Central memory CD8-positive, alpha-beta T cell (primary cell): ENCODE measurements at places on chromosomes 7 and 10.

- no peak for DNase-seq
Measured at GRCh38 chr10:103262229-103262628, 14.7 kb upstream of the INA start.

GRCh38 chr7:41130086-41130485 is 572.8 kb downstream of the INHBA start:
- DNase-seq, result no peak

DNA sequence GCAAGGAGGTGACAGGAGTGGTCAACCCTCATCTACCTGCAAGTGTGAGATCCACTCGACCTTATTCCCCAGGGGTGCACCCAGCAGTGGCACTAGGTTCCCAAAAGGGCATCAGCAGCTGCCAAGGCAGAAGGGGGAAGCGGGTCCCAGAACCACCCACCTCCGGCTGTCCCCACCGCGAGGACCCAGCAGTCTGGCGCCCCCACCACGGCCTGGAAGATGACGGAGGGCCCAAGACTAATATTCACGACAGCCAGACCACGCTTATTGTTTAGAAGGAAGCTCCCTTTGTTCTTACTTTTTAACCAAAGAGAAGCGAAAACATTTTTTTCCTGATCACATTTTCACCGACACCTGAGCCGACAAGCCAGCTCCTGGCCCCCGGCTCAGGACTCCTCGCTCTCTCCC is 3.6 kb upstream of the EVX1 start:
- no peak for DNase-seq

DNA sequence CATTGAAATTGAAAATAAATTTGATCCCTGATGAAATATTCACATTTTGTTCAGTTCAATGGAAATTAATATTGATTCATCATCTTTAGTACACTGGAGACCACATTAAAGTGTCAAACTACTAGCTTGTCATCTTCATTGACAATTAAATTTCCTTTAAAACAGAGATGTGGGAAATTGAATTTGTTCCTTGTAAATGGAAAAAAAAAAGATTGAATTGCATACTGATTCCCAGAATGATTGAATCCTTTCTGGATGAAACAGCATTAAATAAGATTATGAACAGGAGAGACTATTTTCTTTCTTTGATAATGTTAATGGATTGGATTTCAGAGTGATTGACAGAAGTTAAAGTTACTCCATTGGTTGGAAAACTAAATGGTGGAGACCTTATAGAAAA is 241.3 kb upstream of the CNTNAP2 start:
- DNase-seq, result no peak

DNA sequence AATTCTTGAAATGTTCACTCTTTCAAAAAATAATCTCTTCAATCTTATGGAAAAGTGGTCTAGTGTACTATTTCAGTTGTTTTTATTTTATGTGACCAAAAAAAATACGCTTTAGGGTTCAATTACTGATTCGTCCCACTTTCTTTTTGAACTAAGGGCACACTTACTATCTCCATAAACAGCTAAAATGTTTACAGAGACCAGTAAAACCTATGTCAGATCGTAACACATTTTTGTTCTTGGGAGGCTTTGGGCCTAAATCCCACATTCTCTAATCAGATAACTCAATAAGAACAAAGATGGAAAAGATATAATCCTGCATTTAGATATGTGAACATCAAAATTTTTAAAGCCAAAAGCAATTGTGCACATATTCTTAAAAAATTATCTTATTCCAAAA is 29.8 kb upstream of the EPC1 start:
- DNase-seq, result no peak

DNA sequence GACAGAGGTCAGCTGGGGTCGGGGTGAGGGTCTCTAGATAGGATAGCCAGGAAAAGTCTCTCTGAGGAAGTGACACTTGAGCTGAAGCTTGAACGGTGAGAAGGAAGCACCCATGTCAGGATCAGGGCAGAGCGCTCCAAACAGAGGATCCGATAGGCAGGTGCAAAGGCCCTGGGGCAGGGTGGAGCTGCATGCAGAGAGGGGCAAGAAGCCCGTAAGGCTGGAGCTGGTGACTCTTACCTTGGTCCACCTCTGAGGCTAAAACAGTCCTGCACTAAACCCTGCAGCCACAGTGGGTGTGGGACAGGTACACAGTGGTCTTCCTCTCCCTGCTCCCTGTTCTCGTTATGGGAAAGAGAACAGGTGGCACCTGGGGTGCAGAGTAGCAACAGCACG is 5.8 kb upstream of the C10orf71 start:
- DNase-seq, result no peak

DNA sequence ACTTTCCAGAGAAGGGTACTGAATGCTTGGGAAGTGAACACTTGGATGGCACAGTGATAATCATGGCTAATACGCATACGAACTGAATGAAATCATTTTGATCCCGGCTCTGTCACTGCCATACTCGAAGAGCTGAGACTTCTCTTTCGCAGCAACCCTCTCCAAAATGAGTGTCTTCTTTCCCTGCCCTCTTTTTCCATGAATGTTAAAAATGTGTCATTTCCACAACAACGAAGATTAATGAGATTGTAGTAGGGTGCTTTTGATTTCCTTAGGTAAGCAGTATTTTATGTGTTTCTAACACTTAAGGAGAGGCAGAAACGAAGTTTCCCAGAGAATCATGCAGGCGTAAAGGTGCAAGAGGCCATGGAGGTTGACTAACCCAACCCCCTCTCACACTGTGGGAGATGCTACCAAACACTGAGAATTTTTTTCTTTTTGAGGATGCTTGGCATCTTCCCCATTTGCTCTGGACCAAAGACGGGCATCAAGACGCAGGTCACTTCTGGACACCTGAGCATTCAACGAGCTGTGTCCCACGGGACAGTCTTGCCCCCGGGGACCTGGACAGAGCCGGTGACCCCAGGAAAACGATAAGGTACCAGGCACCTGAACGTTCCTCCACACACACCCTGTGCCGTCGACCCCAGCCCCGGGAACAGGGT is 823 bp downstream of the COPG2 start:
- no peak for DNase-seq

DNA sequence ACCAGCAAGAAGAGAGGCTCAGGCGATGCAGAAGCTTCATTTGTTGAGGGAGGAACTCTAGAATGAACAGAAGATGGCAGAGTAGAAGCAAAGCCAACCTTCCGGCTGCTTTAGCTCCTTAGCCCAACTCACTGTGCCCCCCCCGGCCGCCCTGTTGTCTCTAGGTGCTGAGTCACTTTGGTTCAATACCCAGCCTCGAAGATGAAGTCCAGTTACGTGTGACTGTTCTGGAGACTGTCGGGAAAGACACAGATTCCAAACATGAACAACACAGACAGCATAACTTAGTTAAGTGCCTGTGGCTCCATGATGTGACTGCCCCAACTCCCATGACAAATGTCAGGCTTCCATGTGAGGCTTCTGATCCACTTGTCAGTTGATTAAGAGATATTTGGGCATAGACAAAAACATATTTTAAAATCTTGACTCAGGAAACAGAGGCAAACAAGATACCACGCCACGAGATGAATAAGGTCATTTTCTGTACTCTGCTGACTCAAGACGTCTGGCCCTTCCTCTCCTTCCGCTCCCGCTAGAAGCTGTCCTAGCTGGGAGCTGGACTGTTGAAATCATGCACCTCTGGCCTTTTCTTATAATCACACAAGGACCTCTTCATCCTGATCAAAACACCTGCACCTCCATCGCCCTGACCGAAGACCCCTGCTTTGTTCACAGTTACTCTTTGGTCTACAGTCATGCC is 199.3 kb downstream of the FRMD4A start:
- no peak for DNase-seq

DNA sequence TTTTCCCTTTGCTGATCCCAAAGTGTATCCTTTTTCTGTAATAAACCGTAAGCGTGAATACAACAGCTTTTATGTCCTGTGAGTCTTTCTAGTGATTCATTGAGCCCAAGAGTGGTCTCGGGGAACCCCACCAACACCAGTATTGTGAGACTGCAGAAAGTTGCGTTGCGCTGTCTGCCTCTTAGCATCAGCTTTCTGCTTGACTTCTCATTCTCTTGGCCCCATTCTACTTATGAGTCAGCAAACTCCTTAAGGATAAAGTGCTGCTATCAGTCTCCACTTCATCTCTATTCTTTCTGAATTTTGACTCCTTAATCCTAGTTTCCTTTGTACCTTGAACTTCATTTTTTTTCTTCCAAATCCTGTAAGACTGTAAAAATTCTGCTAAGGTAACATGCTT is 184.3 kb upstream of the MBL2 start:
- no peak for DNase-seq

DNA sequence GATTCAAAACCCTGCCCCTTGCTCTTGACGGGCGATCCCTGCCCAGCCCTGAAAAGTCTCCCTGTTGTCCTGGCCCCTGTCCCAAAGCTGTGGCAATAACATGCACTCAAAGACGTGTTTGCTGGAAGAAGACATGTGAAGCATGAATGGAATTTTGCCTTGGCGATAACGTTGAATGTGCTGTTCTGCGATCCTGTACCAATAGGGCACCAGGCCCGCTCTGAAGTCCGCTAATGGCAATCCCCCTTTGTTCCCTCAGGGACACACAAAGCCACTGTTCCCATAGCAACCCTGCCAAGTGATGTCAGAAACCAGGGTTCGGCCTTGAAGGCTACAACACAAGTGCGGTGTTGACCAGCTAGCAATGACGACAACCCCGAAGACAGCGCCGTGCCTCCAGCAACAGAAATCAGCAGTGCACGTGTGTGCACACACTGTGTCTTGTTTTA is 284.6 kb downstream of the KLF6 start:
- DNase-seq, result no peak

DNA sequence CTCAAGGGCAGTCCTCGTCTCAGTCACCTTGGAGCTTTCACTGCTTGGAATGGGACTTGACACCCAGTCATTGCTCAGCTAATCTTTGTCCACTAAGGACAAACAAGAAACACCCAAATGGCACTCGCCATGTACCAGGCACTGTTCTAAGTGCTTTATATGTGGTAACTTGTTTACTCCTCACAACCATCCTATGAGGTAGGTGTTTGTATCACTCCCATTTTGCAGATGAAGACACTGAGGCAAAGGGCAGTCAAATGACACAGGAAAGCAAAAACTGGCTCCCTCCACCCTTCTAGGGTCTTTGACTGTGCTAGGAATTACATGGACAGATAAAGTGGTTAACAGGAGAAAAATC is 24.7 kb downstream of the DNAJB12 start:
- no peak for DNase-seq
